ENCODE measurements at places on chromosomes 11 and 22.

DNA sequence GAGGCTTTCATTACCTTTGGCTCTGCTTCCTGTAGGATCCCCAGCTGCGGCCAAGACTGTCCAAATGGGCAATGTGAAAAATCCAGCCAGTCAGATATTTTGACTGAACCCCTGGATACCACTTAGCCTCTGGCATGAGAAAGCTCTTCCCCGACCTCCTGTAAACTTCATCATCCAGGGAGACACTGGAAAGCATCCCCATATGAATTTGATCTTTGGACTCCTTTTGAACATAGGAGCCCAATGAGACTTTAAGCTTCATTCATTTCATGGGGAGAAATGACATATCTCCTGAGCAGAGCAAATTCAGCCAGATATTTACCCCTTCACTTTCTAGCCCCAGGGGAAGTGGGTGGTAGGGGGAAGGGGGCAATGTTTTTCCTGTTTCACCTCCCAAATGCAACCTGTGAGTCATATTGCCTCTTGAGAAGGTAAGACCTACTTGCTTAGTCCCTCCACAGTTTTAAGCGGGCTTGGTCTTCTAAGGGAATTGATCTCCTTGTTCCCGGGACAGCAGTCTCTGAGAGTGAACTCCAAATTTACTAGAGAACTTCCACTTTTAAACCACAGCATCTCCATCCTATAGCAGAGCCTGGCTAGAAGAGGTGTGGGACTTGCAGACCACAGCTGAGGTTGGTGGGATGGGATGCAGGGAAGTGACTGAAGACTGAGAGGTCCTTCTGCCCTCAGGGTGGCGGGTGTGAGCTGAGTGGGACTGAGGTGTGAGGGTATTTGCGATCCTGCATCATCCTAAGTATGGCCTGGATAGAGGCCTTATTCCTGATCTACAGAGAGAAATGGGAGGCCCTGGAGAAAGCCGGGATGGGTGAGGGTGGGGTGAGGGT lies 20.3 kb upstream of the POU2AF1 start:
- DNase-seq = no peak

DNA sequence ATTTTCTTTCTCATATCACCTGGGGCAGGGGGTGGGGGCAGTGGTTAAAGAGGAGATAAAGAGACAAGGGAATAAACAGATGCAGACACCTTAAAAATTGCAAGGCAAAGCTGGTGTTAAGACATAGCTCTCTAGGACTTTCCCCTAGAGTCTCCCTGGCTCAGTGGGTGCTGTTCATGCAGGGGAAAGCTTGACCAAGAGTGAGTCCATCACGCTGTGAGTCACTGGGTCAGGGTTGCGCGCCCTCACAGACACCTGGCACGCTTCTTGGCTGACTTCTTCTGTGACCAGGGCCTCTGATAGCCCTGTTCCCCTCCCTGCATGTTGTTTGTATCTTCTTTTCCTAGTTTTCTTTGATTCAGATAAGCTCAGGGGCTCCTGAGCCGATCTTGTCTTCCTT lies 31.9 kb downstream of the COMMD9 start:
- DNase-seq = no peak

GRCh38 chr11:128483211-128483788 lies 104.1 kb downstream of the ETS1 start:
- no peak for DNase-seq

DNA sequence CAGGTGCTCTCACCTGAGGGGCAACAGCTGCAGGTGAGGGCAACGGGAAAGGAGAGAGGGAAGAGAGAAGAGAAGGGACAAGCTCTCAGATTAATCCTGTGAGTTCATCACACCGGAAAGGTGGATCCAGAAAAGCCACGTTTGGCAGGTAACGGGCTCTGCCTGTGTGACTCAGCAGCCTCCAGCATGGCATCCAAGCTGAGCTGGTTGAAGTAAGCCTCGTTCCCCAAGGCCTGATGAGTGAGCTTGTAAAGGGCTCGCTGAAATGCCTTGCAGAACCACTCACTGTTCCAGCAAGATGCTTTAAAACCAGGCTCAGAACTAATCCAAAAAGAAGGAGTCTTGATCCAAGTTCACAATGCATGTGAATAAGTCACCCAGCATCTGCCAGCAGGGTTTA lies 206.9 kb upstream of the TMEM45B start:
- no peak for DNase-seq

DNA sequence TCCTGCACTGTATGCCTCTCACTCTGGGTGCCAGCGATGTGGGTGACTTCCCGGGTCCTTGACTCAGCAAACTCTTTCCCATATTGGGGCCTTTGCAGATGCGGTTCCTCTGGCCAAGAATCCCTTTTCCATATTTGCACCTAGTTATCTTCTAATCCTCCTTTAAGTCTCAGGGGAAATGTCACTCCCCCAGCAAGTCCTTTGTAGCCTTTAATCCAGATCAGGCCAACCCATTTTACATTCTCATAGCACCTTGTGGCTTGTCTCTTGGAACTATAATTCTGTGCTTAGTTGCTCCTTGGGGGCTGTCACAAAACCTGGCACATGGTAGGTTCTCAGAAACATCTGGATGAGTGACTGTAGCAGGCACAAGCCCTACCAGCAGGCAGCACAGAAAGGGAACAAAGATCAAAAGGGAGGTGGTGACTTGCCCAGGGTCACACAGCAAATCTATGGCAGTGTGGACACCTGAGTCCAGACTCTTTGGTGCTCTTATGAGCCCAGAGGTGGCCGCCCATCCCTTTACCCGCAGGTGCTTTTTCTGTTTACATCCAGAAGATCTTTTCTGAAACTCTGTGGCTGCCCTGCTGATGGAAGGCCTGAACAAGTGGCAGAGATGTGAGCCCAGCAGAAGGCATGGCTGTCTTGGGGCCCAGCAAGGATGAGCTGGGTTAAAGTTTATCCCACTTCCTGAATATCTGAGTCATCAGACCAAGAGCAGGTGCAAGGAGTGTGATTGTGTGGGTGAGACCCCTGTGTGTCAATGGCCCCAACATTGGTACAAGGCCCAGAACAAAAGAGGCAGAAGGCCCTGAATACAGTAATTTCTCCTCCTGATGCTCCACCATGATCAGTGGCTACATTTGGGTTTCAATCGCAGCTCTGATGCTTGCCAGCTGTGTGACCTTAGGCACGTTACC lies 78.6 kb upstream of the GRK3 start:
- no peak for DNase-seq

DNA sequence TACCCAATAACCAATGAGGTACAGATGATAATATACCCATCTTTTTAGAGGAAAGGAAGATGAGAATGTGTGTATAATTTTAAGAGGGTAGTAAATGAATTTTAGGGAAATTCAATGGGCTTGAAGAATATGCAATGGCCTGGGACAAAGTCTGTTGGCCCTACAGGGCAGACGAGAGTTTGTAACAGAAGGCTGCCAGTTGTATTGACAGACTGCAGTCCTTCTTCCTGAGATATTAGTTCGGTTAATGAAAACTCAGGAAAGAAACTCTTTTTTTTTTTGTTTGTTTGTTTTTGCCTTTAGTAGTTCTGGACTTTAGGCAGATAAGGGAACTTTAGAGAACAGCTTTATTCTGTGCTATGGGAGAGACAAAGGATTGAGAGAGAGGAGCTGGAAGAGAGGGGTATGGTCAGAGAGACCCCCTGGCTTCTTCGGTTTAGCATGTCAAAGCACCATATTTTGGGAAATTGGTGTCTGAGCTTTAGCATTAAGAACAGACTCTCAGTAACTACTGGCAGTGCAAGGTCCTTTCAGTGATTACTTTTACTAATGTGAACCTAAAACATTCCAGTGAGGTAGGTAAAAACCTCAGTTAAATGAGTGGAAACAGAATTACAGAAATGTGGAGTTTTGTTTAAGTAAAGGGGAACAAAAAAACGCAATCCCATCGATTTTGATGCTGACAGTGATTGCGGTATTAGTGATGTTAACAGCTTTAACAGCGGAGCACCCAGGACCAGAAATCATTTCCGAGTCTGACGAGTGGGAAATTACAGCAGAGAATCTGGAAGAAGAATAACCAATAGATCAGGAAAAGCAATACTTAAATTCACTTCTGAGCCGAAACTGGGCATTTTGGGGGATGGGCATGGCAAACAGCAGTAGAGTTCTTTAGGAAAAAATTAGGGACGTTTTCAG lies 644 bp upstream of the NAALAD2 start:
- DNase-seq = no peak

DNA sequence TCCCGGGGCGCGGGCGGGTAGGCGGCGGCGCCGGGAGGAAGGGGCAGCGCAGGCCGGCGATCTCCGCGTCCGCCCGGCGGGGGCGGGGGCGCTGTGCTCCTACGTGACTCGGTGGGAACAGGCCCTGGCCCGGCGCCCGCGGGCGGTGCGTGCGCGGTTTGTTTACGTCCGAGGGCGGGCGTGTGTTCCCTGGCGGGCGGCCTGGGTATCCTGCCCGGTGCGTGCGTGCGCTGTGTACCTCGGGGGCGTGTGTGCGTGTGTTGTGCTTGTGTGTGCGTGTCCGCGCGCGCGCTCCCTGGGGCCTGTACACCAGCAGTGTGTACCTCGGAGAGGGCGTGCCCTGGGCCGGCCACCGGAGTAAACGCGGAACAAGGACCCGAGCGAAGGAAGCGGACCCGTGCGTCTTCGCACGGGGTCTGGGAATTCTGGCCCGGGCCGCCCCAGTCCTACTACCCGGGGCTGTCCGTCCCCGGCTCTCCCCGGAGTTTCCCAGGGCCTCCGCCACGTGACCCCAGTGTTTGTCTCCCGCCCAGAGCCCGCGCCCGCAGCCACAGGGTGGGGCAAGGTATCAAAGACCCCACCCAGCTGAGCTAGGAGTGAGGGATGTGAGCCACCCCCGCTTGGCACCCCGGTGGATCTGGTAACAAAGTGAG lies 769 bp downstream of the MAFF start:
- DNase-seq = no peak

GRCh38 chr22:17963015-17963414 lies 61.3 kb downstream of the MICAL3 start:
- no peak for DNase-seq

GRCh38 chr11:103272876-103273275 lies 163.7 kb downstream of the DYNC2H1 start:
- no peak for DNase-seq

DNA sequence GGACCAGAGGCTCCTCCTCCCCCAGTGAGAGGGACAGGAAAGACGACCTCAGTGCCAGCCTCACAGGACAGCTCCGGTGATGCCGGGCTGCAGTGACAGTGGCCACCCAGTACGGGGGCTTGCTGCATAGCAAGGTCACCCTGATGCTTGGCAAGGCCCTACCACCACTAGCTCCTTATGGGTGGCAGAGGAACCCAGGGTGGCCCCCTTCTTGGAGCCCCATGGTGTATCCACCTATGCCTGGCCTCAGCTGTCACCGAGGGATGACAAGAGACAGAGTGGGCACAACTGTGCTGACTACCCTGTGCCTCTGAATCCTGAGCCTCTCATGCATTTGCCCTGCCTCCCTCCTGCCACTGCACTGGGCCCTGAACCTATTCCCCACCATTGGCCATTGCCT lies 809.2 kb downstream of the TBC1D22A start:
- no peak for DNase-seq

DNA sequence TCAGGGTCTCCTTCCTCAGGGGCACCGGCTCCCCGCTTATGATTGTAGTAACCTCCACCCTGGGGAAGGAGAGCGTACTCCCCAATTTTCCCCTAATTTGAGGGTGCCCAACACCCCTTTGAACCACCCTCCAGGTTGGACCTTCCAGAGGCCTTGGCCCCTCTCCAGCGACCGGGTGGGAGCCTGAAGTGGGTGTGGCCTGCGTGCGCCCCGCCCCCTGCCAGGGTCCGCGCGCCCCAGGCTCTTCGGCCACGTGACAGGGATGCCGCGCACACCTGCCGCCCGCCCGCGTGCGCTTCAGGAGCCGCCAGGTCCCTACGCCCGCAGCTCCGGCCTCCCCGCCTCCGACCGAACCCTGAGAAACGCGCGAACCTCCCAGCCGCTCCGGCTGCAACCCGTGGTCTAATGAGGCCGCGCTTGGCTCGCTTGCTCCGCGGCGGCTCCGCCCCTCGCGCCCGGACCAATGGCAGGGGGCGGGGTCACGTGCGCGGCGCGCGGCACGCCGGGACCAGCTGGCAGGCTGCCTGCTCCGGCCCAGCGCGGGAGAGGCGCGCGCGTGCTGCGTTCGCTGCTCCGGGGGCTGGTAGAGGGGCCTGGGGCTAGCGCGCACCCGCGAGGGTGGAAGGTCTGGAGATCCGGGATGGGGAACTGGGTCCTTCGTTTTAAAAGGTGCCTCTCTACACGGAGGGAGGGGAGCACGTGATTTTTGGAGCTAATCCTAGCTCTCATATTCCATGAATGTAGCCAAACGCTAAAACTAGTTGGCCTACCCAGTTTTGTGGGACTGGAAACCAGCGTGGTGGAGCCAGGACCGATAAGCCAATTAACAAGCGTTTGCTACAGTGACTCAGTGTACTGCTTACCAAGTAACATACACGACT lies at the start of gene FOXRED2:
TSS of gene FOXRED2 (minus strand) at position 404 of the 881 bp plus-strand sequence. CDS start 618 bp downstream, outside the sequence.
- peak; percentile 79 for DNase-seq

GRCh38 chr11:693887-694562 lies 997 bp downstream of the DEAF1 start:
- DNase-seq = no peak

DNA sequence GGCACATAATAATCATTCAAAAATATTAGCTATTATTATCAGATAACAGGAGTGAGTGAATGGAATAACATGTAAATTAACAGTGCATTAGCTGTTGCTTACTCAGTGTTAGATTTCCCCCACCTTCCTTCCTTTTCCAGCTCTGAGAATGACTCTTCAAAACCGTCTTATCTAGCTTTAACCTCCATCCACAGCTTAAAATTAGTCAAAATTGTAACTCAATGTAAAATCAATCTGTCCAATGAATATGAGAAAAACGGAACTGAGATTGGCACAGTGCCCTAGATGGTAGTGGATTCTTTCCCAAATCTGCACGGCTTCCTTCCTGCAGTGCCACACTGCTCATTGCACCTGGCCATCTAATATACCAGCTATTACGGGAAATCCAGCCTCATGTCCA lies 156.8 kb upstream of the BDNF start:
- DNase-seq = no peak

- no peak for DNase-seq
Measured at GRCh38 chr11:130478204-130478701, 29.8 kb downstream of the ADAMTS15 start.

DNA sequence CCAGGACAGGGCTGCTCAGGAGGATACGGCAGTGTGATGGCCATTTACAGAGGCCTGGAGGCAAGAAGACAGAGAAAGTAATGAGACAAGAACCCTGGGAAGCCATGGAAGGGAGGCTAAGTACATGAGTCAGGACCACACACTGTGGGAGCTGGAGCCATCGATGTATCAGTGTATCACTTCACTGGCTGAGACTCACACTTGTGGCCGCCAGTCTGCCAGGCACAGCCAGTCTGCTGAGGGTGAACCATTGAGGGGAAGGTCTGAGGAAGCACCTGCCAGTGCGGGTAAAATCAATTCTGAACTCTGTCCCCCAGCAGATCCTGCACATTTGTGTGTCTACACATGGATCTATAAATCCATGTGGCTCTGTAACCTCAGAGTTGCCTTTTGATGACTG lies 195.6 kb downstream of the GRIK4 start:
- no peak for DNase-seq

GRCh38 chr11:73388265-73389133 lies 12.3 kb downstream of the RELT start:
- no peak for DNase-seq

DNA sequence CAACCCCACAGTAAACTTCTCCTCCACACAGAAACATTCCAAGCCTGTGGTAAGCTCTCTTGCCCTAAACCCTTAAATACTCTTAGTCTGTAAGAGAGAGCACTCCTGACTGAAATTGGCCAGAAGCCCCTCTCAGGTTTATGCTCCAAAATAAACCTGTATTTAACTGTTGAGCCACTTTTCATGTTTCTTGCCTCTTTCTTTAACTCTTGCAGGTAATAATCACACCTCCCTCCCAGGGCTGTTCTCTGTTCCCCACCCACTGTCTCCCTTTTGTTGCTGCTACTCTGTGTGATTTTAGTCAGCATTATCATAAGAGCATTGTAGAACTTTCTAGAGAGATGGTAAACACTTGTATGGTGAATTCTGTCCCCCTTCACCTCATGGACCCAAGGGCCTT lies 2.1 kb upstream of the IFT27 start:
- no peak for DNase-seq

Data from NCI-H2081 (cell line).